Esophagus muscularis mucosa (tissue), 4 donors: ENCODE measurements at places on chromosomes 12 and 14. TPM values are rescaled to one million over a fixed set of nuclear protein-coding genes. Genes with fewer than 3 reads are reported as not detected.

GRCh38 chr14:90573385-90574105, 176.7 kb downstream of the CALM1 start:
- no peak for DNase-seq

GRCh38 chr12:65818454-65819382, 5.6 kb upstream of the HMGA2 start:
- no peak for DNase-seq

Gene PAH
- not detected for total RNA-seq

Gene KRT75
- not detected for total RNA-seq
